ENCODE measurements at places on chromosomes 6 and 20.

- no peak for DNase-seq
These were observed 670.3 kb upstream of the NRSN1 start for GRCh38 chr6:23455754-23456153.

GRCh38 chr6:157688960-157689599 lies 134.0 kb upstream of the SNX9 start:
- no peak for DNase-seq

GRCh38 chr6:36610956-36611336 lies 16.8 kb downstream of the SRSF3 start:
- DNase-seq, result no peak

GRCh38 chr20:8471465-8471864 lies 339.4 kb downstream of the PLCB1 start:
- DNase-seq, result no peak

DNA sequence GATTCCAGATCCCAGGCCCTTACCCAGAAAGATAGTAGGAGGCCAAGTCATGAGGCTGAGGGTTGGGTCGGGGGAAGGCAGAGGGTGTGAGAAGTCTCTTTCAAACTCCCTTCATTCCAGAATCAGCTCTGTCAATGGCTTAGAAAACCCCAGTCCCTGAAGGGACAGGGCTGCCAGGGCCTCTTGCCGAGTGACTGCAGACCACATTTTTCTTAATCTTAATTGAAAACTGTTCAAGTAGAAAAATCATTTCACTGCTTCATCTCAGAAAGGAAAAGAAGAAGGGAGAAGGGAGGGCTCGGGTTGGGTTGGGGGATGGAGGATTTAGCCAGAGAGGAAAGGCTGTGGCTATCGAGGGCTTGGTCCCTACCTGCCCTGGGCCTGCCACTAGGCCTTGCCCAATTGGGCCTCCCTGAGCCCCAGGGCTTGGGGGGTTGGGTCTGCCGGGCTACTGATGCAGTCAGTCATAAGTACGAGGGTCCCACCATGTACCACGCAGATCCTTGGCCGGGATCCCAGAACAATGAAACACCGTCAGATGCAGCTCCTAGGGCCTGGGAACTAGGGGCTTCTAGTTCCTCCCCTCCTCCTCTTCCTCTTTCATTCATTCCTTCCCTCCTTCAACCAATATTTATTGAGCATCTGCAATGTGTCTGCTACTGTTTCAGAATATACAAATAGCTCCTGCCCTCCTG lies 44.0 kb upstream of the CTNNBL1 start:
- DNase-seq, result no peak

Measured in RCC 7860 (cell line).